ENCODE measurements at places on chromosomes 4 and X. TPM values are rescaled to one million over a fixed set of nuclear protein-coding genes. Genes with fewer than 3 reads are reported as not detected.

DNA sequence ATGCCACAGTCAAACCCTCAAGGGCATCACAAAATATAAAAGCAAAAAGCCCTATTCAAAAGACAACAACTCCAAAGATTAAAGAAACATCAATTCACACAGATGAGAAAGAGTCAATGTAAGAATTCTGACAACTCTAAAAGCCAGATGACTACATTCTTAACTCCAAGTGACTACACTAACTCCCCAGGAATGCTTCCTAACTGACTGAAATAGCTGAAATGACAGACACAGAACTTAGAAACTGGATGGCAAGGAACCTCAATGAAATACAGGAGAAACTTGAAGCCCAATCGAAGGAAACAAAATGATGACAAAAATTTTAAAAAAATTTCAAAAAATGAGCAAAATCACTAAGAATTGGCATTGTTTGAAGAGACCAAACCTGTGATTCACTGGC is 1047.6 kb upstream of the PCDH10 start:
- DNase-seq: no peak

DNA sequence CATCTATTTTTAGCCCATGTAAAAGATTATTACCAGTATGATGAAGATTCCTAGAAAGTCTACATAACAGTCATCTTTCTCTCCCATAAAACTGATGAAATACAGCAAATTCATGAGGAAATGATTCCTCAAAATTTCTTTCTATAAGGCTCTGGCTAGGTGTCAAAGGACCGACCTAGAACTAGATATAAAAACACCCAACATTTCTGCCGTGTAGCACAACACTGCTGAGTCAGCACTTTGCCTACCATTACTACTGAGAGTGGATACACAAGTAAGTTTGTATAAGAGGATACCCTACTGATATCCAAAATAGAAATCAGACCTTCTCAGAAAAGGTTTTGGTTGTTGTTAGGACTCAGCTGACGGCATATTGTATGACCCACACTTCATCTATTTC is 24.7 kb downstream of the TMEM47 start:
- DNase-seq: no peak

DNA sequence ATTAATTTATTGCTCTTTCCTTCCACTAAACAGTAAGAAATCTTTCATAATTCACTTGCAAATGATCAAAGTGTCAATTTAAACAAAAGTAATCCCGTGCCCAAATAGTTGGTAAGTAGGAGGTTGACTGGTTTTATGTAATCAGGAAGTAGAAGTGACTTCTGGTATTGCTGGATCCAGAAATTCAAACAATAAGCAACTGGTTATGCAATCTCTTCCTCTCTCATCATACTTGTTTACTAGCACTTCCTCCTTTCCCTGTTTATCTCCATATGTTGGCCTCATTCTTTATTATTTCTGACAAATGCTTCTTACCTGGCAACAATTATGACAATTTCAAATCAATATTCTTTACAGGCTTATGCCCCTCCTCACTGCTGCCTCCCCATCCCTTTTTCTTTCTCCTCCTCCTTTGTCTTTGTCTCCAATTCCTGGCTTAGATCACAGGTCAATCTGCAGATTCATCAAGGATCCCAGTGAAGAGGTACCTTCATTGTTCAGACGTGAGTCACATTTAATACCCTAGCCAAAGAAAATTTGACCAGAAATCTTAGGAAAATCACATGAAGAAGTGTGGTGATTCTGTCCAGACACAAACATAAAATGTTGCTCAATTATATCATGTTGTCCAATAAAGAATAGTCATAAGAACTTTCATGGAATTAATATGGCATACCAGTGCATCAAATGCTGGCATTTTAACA is 323.2 kb upstream of the PCDH7 start:
- DNase-seq: no peak

- no peak for DNase-seq
Observed at GRCh38 chrX:48890296-48890925, 7.2 kb downstream of the TIMM17B start.

GRCh38 chrX:57964975-57965374 is 54.7 kb upstream of the ZXDA start:
- DNase-seq: no peak

GRCh38 chr4:70515367-70516250 is 2.8 kb upstream of the AMTN start:
- no peak for DNase-seq

DNA sequence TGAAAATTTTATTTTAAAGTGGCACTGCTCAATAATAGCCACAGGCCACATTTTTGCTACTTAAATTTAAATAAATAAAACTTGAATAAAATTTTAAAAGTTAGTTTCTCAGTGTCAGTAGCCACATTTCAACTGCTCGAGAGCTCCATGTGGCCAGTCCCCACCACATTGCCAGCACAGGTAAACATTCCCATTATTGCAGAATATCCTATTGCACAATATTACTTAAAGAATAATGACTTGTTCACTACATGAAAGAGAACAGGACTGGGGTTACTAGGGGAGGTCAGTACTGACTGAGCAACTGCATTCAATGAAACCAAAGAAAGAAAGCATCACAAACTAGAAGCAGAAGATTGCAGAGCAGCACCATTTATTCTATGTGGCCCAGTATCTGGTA is 2201.6 kb upstream of the TENM3 start:
- no peak for DNase-seq

Gene AGTR2
- polyA plus RNA-seq: 61.1 TPM

Gene CPZ
- polyA plus RNA-seq: 20.5 TPM

Gene GABRE
- 6.5 TPM for polyA plus RNA-seq

Gene CLIC2
- 3.7 TPM for polyA plus RNA-seq

Measured in renal pelvis (tissue), 12 donors.